ENCODE measurements at places on chromosomes 3 and 15. TPM values are rescaled to one million over a fixed set of nuclear protein-coding genes. Genes with fewer than 3 reads are reported as not detected.

The CLPX gene
- total RNA-seq, result 71.9 TPM

The AMIGO3 gene
- 1.0 TPM for total RNA-seq

The ITIH3 gene
- total RNA-seq, result 0.88 TPM

DNA sequence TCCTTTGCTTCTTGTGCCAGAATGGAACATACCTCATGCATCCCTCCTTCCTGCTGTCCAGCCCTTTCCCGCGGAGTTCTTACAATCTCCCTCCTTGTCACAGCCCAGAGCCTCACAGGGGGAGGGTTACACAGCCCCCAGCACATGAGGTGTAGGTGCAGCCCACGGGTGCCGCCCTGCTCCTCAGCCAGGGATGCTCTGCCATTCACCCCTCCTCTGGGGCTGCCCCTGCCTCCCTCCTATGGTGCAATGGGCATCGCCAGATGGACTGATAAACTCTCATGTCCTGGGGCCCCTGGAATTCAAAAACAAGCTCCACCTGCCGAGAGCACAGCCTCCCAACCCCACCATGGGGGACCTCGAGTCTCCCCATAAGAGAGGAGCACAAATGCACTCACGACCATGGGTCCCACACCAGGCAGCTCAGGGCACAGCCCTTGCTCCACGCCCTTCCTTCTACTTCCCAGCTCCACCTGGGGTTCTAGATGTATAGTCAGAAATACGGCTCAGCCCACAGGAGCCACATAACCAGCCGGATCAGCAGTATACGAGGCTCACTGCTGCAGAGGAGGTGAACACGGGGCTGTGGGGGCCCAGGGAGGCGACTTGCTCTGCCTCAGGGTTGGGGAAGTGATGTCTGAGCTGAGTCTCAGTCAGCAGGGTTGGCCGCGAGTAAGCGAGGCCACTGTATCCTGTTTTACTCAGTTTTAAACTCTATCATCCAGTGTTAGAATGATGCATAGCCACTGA lies 269.7 kb upstream of the LYSMD4 start:
- no peaks in the 10 kb centered on the region for H3K27me3 ChIP-seq
- H3K27ac ChIP-seq, result no peak overlapping the region
- no peaks in the 10 kb centered on the region for H3K36me3 ChIP-seq
- H3K4me3 ChIP-seq, result no peak overlapping the region
- no peak for DNase-seq
- no peaks in the 10 kb centered on the region for H3K4me1 ChIP-seq

- no peak overlapping the region for H3K27ac ChIP-seq
- H3K27me3 ChIP-seq, result no peaks in the 10 kb centered on the region
Measured at GRCh38 chr3:138769616-138770015, 65.1 kb downstream of the PIK3CB start.

DNA sequence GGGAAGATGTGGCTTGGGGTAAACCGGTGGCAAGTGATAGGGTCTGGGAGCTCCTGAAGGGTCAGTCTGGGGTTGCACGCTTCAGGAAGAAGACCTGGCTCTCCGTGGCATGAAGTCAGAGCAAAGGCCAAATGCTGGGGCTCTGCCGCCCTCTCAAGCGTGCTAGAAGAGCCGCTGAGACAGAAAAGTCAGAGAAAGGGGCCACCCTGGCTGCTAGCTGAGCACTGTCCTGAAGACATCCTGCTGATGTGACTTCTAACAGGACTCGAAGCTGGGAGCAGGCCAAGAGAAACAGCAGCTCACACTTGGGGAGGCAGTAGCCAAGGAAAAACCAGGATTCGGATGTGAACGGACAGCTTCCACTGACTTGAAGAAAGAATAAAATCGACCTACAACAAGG lies 270.4 kb downstream of the OCA2 start:
- H3K4me3 ChIP-seq, result no peak overlapping the region
- H3K27me3 ChIP-seq, result no peaks in the 10 kb centered on the region
- H3K4me1 ChIP-seq, result no peaks in the 10 kb centered on the region
- no peak for DNase-seq
- no peak overlapping the region for H3K27ac ChIP-seq

GRCh38 chr15:40070166-40070557 lies 31.2 kb upstream of the SRP14 start:
- H3K27me3 ChIP-seq, result no peaks in the 10 kb centered on the region
- H3K4me3 ChIP-seq, result no peak overlapping the region
- peaks cover 9% of the 10 kb centered on the region for H3K4me1 ChIP-seq
- H3K36me3 ChIP-seq, result no peaks in the 10 kb centered on the region

DNA sequence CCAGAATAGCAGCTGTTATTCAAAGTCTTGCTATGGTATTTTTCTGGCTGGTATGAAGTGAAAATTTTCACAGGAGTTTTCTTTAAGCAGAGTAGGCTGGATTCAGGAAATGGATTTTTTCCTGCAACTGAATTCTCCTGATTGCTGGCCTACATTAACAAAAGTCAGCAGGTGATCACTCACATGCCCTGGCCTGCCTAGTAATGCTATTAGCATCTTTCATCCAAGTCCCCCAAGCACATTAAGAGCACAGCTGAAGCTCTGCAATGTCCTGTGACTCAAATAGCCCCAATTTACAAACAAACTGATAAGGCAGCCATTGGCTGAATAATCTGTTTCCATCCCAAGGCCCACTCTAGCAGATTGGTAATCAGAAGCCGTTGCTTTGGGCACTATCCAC lies 688.3 kb upstream of the LMCD1 start:
- DNase-seq, result no peak
- H3K36me3 ChIP-seq, result no peaks in the 10 kb centered on the region
- no peaks in the 10 kb centered on the region for H3K27me3 ChIP-seq
- no peak overlapping the region for H3K4me3 ChIP-seq
- no peaks in the 10 kb centered on the region for H3K4me1 ChIP-seq

DNA sequence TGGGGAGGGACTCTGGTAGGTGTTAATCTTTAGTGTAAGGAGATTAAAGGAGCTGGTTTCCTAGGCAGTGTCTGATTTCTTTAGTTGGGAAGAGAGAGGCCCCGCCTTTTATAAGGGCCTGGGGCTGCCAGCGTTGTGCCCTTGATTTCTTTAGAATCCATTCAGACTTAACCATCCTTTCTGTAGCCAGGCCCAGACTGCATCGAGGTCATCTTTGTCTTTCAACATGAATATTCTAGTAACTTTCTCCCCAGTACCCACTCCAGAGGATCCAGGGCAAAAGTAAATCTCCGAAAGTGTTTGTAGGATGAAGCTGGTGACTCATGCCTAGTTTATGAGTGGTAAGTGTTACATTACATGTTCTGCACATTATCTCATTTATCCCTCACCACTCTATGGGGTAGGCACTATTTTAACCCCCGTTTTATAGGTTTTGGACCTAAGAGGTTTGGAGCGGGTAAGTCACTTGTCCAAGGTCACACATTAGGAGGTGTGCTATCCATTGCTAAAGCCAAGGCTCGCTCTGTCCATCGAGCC lies 11.8 kb upstream of the USP3 start:
- no peaks in the 10 kb centered on the region for H3K27me3 ChIP-seq
- no peaks in the 10 kb centered on the region for H3K36me3 ChIP-seq
- DNase-seq, result no peak
- no peak overlapping the region for H3K27ac ChIP-seq

DNA sequence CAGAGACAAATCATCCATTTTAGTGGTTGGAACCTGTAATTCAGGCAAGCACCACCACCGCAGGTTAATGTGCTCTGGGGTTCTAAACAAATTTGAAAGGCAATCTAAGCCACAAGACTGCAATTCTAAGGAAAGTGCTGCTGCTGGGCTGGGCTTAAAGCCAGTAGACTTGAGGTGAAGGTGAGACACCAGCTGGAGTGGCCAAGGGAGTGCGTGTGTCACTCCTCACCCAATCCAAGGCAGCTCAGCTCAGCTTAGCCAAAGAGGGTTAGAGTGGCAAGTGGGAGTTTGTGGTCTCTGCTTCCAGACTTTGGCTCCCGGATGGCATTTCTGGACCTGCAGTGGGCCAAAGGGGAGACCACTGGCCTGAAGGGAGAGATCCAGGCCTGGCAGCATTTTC lies 1655.6 kb downstream of the SI start:
- H3K36me3 ChIP-seq, result no peaks in the 10 kb centered on the region
- H3K4me1 ChIP-seq, result no peaks in the 10 kb centered on the region
- no peak for DNase-seq
- no peak overlapping the region for H3K27ac ChIP-seq
- no peaks in the 10 kb centered on the region for H3K27me3 ChIP-seq

All from breast epithelium (tissue), 4 donors.